ENCODE measurements at places on chromosomes 4 and X.

DNA sequence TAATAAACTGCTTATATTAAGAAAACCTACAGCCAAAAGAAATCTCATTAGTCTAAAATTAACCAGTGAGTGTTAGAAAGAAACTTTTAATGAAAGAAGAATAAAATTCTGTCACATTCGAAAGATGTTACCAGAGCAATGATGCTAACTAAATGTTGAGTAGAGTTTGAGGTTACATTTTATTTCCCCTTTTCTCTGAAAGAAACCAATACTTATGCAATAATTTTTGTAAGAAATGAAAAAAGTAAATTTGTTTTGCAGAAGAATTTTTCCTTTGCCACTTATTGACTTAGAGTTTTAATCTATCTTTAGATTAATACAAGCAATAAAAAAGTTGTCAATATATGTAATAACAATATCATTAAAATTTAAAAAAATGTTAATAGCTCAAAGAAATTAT, 574.0 kb upstream of the GALNTL6 start:
- no peak for DNase-seq

GRCh38 chr4:169103966-169104412, 93.9 kb upstream of the CBR4 start:
- DNase-seq: no peak

DNA sequence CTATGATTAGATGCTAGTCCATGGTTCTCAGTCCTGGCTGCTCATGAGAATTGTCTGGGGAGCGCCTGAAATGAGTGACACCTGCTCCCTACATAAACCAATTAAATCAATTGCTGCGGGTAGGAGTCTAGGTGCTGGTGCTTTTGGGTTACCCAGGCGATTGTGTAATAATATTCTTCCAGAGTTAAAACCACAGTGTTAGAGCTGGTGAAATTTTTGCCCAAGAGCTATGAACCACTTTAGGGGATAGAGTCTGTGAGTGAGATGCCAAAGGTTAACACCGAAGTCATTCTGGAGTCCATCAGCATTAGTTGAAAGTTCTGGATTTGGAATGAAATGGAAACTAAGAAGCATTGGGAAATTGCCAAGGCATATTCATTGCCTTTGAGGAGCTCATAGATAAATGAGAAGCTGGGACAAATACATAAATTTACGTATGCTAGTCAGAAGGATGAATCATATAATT, 15.3 kb downstream of the PDK3 start:
- no peak for DNase-seq

DNA sequence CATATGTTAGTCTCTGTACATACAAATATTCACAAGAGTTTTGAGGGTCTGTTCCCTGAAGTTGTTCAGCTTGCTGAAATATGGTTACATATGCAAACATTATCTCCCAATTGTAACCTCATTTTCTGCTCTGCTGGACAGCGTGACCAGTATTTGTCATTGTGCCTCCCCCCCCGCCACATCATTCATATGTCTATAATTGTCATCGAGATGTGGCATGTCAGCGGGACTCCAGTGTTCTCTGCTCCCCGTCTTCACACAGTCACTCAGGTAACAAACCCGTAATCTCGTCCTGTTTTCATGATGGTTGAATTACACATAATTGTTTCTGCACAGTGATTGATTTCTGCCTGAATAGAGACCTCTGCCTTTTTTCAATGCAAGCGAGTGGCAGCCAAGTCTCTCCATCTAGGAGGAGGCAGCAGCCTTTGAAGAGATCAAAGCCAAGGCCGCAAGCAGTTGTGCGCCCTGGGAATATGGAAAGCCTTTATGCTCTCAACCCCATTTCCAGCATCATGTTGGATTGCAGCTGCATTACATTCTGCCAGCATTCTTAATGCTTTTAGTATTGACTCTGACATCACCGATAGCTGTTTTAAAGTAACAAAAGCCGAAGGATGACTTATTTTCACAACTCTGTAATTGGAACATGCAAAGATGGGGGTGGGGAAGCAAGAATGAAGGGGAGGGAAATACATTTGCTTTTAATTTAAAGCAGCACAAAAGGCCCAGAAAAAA, 27.4 kb downstream of the LEF1 start:
- no peak for DNase-seq

GRCh38 chr4:31100536-31100935, 380.4 kb downstream of the PCDH7 start:
- DNase-seq: no peak

DNA sequence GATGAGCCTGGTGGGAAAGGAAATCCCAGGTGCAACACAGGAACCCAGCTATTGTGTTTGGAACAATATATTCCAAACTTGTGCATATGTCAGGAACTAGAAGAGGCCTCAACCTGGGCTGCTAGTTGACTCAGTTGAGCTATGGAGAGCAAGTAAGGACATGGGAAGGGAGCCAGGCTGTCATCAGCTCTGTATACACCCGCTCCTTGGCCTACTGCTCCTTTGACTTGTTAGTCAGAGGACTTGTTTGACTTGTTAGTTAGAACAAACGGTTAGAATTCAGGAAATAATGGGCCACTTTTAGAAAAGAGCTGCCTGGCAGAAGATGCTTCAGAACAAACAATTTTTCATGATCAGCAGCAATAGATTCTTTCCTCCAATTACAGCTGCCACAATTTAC, 76.4 kb downstream of the CBLL2 start:
- DNase-seq: no peak

Measured in activated naive CD8-positive, alpha-beta T cell treated with anti-CD3 and anti-CD28 coated beads, Interleukin-2, amount 50 U/mL, for 16 hours (primary cell).